ENCODE measurements at places on chromosomes 2 and 18.

DNA sequence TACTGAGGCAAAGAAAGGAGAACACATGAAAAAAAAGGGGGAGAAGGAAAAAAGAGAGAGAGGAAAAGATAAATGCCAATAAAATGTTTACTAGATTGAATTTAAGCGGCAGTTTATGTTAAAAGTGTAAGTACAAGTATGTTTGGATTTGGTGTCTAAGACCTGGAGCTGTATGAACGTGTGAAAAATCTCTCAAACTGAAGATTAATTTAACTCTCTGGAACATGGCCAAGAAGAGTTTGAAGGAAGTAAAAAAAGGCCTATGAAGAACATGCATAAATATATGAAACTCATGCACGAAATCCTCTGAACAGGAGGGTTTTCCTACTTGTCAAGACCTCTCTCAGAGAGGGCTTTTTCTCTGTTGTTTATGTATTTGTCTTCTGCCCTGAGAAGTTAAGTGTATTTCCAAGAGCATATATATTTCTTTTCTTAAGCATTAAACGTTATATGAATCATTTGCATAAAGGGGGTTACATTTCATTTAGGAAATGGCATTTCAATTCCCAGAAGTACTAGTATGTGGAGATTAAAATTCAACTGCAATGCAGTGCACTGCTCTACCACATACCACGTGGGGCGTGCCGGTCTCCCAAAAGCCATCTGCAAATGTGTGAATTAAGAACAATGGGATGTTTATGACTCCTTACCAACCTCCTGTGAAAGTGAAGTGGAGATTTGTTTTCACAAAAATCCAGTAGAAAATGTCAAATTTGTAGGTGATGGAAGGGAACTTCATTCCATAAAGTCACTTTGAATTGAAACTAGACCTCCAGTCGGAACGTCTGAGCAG lies 281.1 kb upstream of the TRIB2 start:
- no peak for DNase-seq

DNA sequence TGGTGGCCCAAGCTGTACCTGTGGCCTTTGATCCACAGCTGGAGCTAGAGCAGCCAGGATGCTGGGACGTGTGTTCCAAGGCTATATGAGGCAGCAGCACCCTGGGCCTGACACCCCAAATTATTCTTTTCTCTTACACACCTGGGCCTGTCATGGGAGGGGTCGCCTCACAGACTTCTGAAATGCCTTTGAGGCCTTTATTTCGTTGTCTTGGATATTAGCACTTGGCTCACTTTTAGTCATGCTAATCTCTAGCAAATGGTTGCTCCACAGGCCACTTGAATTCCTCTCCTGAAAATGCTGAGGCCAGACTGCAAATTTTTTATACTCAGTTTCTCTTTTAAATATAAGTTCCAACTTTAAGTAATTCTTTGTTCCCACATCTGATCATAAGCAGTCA lies 22.0 kb upstream of the IL1R2 start:
- no peak for DNase-seq

DNA sequence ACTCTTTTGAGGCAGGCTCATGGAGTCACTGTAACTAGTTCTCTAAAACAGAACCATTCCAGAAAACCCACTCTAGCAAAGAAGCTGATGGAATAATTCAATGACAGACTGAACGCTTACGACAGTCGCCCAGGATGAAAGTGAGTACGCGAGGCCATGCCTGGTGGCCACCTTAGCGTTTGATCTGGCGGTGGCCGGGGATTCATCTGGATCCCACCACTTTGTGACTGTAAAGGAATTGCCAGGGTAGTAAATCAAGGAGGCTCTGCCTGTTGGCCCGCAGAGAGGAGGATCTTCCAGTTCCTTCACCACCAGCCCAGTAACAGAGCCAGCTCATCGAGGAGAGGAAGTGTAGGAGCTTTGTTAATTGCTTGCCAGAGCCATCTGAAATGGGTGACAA lies 34.6 kb downstream of the GREB1 start:
- DNase-seq: no peak

- DNase-seq: no peak
These were observed 56.7 kb upstream of the MSTN start for GRCh38 chr2:190119257-190119656.

- no peak for DNase-seq
These were observed 188.7 kb downstream of the RTP5 start for GRCh38 chr2:242058116-242058680.

GRCh38 chr18:8810157-8810556 lies 104.8 kb downstream of the MTCL1 start:
- no peak for DNase-seq

- no peak for DNase-seq
These were observed 144.9 kb downstream of the DDX1 start for GRCh38 chr2:15736396-15737180.

DNA sequence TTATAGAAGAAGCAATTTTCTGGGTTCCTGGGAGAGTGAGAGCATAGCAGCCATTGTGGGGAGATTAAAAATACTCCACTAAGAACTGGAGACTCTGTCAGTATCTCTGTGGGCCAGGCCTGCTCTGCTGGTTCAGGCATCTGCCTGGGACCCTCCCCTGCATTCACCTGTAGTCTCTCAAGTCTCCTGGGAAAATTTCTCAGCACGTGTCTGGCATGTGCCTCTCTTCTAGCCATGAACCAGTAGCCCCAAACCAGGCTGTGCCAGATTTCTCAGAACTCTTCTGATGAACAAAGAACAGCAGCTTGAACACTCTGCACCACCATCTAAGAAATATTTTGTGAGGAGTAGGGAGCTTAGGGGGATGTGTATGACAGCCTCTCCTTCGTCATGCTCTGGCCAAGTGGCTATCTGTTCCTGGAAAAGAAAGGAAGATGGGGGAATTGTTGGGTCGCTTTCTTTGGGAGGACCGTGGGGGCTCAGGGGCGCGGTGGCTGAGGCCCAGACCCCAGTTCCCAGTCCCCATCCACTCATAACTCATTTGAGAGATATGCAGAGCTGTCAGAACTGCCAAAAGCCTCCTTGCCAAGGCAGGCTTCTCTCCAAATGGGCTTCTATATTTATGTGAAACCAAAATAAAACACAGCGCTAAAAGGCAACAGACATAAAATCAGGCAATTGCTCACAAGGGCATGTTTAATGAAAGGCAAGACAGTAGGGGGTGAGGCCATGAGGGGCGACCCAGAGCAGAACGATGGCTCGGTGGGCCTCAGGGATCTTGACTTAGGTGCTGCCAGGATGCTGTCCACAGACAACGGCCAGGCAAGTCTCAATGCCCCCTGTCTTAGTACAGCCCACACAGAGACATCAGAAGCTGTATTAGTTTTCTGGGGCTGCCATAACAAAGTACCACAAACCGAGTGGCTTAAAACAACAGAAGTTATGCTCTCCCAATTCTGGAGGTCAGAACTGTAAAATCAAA lies 114.7 kb upstream of the TNP1 start:
- DNase-seq: no peak

DNA sequence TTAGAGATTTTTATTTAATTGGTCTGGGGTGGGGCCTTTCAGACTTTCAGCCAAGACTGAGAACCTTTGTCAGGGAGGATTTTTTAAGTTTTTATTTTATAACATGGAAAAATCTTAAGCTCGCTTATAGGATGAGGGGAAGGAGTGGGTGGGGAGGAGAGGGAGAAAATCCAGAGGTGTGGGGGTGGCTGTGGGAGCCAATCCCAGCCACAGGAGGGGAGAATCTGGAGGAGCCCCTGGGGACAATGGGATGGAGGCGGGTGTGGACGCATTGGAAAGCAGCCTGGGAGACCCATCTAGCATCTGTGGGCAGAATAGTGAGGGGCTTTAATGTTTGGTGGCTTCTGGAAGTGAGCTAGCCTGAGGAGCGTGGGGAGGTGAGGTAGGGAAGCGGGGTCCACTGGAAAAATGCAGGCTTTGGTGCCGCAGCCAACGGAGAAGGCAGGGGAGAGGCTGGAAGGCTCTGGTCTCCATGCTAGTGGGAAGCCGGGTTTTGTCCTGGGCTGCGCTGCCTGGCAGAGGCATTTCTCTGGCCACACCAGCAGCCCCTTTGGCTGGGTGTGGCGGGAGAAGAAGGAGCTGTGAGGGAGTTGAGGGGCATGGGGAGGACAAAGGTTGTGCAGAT lies 11.5 kb upstream of the INPP5D start:
- DNase-seq: no peak

GRCh38 chr2:65158557-65158956 lies 28.7 kb upstream of the RAB1A start:
- no peak for DNase-seq

DNA sequence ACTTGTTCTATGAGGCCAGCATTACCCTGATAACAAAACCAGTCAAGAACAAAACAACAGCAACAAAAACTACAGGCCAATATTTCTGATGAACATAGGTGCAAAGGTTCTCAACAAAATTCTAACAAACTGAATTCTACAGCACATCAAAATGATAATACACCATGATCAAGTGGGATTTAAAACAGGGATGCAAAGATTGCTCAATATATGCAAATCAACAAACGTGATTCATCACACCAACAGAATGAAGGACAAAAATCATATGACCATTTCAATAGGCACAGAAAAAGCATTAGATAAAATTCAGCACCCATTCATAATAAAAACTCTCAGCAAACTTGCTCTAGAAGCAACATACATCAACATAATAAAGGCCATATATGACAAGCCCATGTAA lies 173.6 kb downstream of the CAMKMT start:
- no peak for DNase-seq

DNA sequence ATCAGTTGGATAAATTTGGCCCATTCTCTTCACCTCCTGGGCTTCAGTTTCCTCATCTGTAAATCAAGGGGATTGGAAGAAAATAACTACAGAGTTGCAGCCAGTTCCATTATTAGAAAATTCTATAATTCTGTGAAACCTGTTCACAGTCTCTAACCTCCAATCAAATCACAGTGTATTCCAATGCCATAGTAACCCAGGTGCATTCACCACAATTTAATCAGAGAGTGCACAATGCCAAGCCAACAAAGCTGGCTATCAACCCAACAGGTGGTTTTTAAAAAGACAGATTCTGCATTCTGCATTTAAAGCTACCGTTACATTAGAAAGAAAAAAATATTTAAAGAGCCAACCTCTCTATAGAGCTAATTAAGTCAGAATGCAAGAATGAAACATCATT lies 308.6 kb downstream of the RNF144A start:
- no peak for DNase-seq

DNA sequence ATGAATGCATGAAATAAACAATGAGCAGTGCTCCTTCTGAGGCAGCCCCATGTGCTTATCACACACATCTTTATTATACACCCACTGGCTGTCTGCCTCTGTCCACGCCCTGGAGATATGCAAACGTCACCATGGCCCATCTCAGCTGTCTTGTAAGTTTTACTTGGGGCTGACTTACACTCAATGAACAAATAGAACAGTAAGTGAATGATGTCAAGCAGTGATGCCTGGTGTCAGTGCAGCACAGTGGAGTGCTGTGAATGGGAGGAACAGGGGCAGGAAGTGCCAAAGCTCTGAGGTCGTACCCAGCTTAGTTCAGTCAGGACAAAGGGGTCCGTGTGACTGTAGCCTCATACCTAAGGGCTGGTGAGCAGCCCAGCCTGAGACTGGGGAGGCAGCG lies 659.5 kb upstream of the HS6ST1 start:
- DNase-seq: peak; percentile 1

DNA sequence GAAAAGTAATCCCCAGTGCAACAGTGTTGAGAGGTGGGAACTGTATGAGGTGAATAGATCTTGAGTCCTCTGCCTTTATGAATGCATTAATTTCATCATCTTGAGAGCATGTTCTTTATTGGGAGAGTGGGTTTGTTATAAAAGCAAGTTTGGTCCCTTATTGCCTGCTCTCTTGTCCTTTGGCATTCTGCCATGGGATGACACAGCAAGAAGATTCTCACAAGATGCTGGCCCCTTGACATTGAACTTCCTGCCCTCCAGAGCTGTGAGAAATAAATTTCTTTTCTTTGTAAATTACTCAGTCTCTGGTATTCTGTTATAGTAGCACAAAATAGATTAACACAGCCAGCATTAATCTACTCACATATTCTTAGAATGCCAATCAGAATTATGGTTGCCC lies 108.6 kb downstream of the EHBP1 start:
- DNase-seq: peak; percentile 79

GRCh38 chr2:68362749-68363148 lies 2.3 kb upstream of the PLEK start:
- DNase-seq: no peak

- no peak for DNase-seq
These were observed 186.0 kb upstream of the TNP1 start for GRCh38 chr2:217045700-217046475.

GRCh38 chr18:45657357-45658335 lies 42.4 kb downstream of the SLC14A2 start:
- peak; percentile 11 for DNase-seq

DNA sequence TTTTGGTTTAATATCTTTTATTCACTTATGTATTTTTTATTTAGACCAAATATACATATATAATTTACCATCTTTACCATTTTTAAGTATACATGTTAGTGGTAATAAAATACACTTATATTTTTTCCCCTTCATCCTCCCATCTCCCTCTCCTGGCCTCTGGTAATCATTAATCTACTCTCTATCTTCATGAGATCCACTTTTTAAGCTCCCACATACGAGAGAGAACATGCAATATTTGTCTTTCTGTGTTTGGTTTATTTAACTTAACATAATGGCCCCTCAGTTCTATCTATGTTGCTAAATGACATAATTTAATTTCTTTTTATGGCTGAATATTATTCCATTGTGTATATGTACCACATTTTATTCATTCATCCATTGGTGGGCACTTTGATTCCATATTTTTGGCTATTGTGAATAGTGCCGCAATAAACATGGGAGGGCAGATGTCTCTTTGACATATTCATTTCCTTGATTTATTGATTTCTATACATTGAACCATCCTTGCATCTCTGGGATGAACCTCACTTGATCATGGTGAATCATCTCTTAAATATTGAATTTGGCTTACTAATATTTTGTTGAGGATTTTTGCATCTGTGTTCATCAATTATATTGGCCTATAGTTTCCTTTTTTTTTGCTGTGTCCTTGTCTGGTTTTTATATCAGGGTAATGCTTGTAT lies 41.5 kb upstream of the MEP1B start:
- DNase-seq: no peak
